ENCODE measurements at places on chromosomes 12 and 14.

DNA sequence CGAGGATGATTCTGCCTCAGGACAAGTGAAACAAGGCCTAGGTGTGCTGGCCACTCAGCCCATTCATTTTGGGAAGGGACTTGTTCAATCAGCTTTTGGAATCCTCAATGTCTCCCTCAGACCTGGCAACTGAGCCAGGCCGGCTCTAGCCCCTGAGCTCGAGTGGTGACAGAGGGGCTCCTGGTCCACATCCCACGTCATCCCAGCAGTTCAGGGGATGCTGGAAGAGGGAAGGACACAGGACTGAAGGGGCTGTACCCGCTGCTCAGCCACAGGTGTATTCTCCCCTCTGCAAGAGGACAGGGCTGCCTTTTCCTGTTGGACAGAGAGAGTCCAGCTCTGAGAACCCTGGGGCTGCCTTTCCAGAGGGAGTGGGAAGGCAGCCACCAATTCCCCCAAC is 244.6 kb upstream of the SFSWAP start:
- no peak for DNase-seq

GRCh38 chr14:99880651-99881420 is 87.6 kb downstream of the EML1 start:
- peak; percentile 50 for DNase-seq

DNA sequence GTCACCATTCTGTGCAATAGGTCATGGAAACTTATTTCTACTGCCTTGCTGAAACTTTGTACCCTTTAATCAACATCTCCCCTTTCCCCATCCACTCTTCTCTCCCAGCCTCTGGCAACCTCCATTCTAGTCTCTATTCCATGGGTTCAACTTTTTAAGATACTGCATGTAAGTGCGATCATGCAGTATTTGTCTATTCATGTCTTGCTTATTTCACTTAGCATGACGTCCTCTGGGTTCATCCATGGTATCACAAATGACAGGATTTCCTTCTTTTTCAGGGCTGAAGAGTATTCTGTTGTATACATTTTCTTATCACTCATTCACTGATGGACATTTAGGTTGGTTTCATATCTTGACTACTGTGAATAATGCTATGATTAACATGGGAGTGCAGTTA is 222.4 kb downstream of the PAX9 start:
- no peak for DNase-seq

- DNase-seq = no peak
These were observed 160.4 kb upstream of the NOS1 start for GRCh38 chr12:117521867-117522266.

- peak; percentile 20 for DNase-seq
These were observed 109.2 kb downstream of the ATXN7L3B start for GRCh38 chr12:74646831-74647230.

DNA sequence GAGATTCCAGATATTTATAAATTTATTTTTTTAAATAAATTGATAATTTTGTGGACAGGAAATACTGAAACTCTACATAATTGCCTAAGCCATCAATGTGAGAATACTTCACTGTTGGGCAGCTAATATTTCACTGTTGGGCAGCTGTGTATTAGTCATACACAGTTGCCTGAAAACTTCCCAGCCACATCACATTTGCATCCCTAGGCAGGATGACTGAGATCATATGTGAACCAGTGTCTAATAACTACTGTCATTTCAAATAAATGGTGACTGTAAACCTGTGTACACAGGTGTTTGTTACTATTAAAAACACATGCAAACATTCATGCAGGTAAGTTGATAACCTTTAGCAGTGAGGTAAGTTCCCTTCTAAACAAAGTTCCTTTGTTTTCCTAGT is 43.9 kb downstream of the TMTC3 start:
- DNase-seq = peak; percentile 59

DNA sequence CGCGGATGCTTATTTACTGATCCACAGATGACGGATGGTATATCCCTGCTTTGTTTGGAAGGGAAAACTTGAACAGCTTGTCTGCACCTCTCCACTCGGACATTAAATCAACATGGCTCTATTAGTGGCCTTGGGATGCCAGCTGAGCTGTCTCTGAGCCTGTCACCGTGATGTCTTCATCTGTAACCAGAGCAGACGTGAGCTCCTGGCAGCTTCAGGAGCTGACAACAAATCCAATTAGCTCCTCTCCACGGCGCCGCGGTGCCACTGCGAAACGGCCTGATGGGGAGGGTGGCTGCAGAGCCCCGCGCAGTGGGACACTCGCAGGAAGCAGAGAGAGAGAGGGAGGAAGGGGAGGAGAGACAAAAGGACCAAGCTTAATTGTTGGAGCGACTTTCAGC is 112.3 kb downstream of the PAPOLA start:
- DNase-seq = peak; percentile 5

DNA sequence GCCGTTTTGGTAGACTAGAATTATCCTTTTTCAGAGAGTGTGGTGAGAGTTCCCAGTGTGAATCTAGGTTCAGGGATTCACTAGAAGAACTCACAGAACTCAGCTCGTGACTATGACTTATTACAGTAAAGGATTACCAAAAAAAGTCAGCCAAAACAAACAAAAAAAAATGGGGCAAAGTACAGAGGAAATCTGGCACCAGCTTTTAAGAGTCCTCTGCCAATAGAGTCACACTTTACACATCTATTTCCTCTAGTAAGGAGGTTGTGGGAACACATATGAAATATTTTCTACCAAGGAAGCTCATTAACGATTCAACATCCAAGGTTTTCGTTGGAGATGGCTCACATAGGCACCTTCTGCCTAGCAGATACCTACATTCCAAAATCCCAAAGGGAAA is 28.2 kb downstream of the TSPAN19 start:
- no peak for DNase-seq
